ENCODE measurements at places on chromosomes 11 and 22.
A peak's percentile ranks its signal among the peaks of the same experiment; 100 is the strongest.

- DNase-seq: no peak
Observed at GRCh38 chr11:92880381-92880780, 89.1 kb upstream of the MTNR1B start.

DNA sequence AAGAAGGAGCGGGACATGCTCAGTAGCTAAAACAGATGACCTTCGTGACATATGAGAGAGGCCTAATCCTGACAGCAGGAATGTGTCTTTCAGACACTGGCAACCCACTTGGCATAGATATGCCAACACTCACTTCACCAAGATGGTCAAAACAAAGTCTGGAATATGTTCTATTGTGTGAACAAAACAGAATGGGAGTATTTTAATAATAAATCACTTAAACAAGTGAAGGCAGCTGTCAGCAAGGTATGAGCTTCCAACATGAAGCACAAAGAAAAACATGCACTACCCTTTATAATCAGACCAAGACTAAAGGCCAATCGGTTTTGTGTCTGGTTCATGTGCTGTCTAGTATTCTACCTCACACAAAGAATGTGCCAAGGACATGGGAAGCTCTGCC lies 23.1 kb downstream of the CCDC34 start:
- DNase-seq: no peak

GRCh38 chr11:69708736-69709401 lies 5.0 kb upstream of the FGF19 start:
- DNase-seq: no peak

GRCh38 chr11:109490953-109491635 lies 69.1 kb downstream of the C11orf87 start:
- no peak for DNase-seq

DNA sequence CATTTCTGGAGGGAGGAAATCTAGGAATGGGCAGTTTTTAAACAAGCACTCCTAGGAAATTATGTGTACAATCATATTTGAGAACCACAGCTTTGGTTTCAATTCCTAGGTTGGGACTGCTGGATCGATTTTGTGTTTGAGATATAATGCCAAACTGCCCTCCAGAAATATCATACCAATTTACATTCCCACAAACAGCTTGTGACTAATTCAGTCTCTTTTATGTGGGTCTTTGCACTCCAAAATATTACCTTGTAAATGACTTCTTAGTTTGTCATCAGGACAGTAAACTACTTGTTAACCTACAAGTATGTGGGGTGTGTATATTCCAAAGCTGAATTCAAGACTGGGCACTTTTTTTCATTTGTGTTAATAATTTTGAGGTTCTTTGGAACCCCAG lies 9.8 kb upstream of the BARX2 start:
- DNase-seq: no peak

GRCh38 chr11:75389276-75389605 lies 10.1 kb upstream of the RPS3 start:
- no peak for DNase-seq

DNA sequence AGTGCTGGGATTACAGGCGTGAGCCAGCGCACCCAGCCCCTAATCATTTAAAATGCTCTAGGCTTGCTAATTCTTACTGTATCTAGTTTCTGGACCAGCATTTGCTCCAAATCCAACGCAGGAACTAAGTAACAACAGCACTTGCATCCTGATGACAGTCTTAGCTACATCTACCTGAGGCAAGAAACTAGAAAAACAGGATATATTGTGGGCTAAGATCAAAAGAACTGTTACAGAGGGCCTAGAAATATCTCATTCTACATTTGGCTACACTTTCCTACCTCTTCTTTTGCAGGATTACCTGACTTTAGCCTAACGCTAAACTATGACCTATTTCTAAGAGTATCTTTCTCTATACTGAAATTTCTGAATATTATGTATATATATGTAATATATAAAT lies 7.8 kb downstream of the DCDC1 start:
- no peak for DNase-seq

GRCh38 chr11:16749666-16750065 lies 11.2 kb downstream of the C11orf58 start:
- no peak for DNase-seq

- DNase-seq: no peak
Observed at GRCh38 chr11:130420478-130421198, 7.8 kb downstream of the ADAMTS8 start.

DNA sequence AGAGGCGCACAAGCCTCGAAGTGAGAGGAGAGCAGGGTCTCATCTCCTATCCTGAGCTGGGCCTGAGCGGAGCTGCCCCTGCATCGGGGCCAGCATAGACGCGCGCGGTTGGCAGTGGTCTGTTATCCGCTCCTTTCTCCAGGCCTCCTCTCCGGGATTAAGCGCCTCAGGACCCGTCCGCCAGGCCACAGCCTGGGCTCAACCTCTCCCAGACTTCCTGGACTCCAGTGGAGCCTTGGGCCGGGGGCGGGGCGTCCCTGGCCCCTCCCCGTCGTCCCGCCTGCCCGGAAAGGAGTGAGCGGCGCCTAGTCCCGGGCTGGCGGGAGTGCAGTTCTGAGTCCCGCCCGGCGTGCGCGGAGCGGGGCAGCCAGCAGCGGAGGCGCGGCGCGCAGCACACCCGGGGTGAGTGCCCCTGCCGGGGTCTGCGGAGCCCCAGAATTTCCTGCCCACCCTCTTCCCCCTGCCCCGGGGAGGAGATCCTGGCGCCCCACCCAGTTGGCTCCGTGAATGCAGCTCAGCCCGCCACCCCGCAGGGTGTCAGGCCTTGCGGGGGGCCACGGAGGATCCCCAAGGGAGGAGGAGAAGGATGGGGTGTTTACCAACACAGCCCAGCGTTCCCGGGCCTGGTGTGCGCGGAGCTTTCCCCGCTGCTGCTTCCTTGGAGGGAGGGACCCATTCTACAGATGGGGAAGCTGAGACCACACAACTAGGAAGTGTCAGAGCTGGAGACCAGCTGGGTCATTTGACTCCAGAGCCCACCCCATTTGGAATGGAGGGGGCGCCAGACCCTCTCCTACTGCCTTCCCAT lies at the start of gene TCIRG1:
Gene TCIRG1 (plus strand): TSS at position 308 of the 808 bp plus-strand sequence. CDS start 2,247 bp downstream, outside the sequence.
- peak; percentile 56 for DNase-seq

- no peak for DNase-seq
Observed at GRCh38 chr11:58490827-58491226, 17.1 kb downstream of the OR5B21 start.

- DNase-seq: no peak
Observed at GRCh38 chr22:25495285-25495684, 69.2 kb upstream of the GRK3 start.

DNA sequence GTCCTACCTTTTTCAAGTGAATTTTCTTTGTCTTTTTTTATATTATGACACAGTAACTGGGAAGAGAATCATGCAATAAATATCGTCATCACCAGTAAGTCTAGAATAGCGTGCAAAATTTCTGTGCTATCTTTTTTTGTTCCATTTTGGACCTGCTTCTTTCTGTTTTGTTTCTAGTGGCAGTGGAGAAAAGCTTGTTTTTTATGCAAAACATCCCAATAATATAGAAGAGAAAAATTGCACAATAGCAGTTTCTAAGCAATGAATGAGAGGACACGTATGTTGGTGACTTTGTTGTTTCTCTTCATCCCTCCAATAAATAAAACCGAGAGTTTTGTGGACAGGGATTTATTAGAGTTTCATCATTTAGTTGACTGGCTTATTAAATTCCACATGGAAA lies 10.3 kb downstream of the GRK3 start:
- DNase-seq: no peak

- DNase-seq: no peak
Observed at GRCh38 chr11:117836077-117836960, 11.8 kb upstream of the FXYD2 start.

GRCh38 chr22:37690901-37691504 lies 4.9 kb downstream of the NOL12 start:
- DNase-seq: no peak

DNA sequence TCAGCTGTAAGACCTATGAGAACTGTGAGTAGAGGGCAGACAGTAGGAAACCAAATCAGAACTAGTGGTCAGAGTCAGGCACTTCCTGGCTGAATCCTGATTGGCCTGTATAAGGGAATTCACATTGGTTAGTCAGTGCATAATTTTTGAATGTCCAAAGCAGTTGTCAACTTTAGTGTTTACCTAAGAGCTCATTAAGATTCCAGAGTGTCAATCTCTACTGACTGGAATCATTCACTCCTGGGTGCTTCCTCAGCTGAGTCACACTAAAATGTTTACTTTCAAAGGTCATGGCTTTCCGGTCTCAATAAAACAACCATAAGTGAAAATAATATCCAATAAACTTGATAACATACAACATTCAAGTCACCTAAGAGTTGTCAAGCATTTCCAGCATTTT lies 306.1 kb downstream of the C11orf87 start:
- DNase-seq: no peak

- no peak for DNase-seq
Observed at GRCh38 chr11:62909107-62909894, 11.9 kb downstream of the CHRM1 start.

- DNase-seq: no peak
Observed at GRCh38 chr22:24584166-24584790, 8.6 kb downstream of the LRRC75B start.

DNA sequence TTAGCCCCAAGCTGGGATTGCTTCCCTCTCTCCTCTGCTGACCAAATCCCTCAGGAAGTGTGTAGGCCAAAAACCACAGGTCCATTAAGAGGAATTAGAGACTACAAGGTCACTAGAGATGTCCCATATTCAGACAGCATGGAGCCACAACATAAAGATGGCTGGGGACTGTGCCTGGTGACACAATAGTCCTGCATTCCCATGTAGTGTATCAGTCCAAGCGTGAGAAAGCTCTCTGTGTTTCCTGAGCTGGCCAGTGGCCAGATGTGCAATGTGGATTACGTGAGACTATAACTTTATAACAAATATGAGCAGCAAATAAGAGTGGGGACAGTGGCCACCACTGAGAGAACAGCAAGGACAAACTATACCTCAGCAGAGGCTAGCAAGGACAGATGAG lies 7.6 kb upstream of the MS4A10 start:
- DNase-seq: no peak

DNA sequence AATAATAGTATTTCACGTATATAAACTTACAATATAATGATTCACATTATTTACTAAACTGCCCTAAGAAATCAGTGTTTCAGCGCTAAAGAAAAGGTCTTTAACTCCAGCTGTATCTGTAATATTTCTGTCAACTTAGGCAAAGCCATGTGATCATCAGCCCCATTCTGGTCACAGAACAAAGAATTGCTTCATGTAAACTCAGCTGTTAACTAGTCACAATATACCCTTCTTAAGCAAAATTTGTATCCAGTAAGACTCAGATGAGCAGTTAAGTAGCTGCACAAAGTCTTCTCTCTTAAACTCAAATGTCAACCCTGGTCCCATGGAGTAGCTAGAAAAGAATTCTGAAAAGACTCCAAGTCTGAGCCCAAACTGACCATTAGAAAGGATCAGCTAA lies 26.6 kb downstream of the HPS5 start:
- no peak for DNase-seq

DNA sequence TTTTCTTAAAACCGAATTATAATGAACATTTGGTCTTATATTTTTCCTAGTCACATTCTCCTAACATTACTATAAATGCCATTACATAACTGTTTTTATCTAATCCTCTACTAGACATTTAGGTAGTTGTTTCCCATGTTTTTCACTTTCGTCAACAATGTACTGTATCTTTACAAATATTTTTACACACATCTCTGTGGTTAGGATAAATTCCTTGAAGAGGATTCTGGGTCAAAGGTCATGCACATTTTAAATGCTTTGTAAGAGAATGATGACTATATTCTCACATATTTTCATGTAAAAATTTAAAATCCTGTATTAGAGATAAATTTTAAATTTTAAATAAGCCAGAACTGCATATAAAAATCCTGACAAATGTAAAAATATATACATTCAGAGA lies 61.3 kb upstream of the CLNS1A start:
- no peak for DNase-seq

- DNase-seq: no peak
Observed at GRCh38 chr11:22690871-22691270, 24.5 kb downstream of the GAS2 start.

DNA sequence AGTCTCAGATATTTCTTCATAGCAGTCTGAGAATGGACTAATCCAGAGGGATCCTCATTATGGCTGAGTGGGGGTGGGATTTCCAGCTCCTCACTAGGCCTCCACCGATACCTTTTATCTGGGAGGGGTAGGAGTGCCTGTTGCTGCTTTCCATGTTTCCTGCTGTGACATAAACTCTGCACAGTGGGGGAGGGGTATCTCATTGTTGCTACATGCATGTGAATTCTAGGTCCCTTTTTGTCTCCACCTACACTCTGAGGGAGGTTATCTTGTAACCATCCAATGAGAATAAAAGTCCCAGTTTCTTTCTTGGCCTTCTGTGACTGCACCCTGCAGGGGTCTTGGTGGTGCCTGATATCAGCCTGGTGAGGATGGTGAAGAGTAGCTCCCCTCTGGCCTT lies 60.5 kb downstream of the ADAMTS15 start:
- DNase-seq: no peak

DNA sequence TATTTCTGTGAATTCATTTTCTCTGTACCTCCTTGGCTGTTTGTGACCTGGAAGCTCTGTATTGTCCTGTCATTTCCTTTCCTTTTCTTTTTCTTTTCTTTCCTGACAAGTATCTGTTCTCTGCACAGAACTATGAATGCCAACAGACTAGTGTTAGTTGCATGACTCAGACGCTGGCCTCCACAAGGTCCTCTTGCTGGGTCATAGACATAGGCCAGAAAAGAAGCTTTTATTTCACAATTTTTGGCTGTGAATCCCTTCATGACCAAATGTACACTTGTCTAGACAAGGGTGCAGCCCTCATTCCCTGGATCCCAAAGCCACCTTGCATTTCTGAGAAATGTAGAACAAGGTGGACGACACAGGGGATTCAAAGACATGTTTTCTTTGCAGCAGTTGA lies 104.1 kb upstream of the MTNR1B start:
- DNase-seq: no peak

GRCh38 chr11:86621854-86622253 lies 50.6 kb downstream of the ME3 start:
- no peak for DNase-seq

DNA sequence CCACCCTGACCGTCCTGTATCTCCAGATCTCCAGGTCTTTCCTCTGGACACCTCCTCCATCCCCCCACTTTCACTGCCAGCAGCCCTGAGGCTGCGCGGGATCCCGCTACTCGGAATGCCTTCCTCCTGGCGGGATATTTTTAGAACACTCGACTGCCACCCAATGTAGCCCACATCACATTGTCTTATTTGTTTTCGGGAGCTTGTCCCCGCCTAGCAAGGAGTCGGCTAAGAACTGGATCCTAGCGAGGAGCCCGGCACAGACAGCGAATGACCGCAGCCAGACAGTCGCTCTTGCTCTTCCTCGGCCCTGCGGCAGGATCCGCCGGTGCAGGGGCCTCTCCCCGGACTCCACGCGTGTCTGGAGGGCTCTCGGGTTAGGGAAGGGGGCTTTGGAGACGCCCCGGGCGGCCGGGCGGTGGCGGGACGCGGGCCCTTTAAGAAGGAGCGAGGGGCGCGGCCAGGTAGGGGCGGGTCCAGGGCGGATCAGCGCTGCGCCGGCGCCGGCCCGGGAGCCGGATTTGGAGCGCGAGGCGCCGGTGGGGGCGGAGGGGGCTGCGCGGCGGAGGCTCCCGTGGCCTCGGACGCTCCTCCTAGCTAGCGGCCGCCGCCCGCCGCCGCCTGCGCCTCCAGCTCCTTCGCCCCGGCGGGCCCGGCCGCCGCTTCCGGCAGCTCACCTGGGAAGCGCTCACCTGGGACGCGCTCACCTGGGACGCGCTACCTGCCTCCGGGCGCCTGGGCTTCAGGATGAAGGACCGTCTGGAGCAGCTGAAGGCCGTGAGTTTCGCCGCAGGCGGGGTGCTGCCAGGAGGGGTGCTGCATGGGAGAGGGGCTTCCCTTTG lies at the start of gene STX3:
Gene STX3 (plus strand): TSS at position 518 of the 842 bp plus-strand sequence. CDS start 230 bp downstream, at position 748.
- DNase-seq: peak; percentile 70
